ENCODE measurements at places on chromosomes 7 and 10.

GRCh38 chr10:77845451-77845850 is 81.1 kb downstream of the DLG5 start:
- DNase-seq: no peak

DNA sequence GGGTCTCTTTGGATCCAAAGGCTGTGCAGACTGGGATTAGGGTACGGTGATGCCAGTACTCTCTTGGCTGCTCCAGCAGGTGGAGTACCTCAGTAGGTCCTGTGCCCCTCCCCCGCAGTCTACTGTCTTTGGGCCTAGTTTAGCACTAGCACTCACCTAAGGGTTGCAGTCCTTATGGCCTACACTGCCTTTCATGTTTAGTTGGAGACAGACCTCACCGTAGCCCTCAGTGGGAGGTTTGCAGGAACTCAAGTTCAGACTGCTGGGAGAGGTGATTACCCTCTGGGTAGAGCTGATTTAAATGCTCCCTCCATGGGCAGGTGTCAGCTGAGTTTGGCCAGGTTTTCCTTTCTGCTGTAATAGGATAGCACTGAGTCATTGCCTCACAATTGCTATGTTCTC is 210.8 kb upstream of the TMEM196 start:
- no peak for DNase-seq

- DNase-seq: no peak
These were observed 286.2 kb downstream of the PLXNA4 start for GRCh38 chr7:132290021-132290420.

DNA sequence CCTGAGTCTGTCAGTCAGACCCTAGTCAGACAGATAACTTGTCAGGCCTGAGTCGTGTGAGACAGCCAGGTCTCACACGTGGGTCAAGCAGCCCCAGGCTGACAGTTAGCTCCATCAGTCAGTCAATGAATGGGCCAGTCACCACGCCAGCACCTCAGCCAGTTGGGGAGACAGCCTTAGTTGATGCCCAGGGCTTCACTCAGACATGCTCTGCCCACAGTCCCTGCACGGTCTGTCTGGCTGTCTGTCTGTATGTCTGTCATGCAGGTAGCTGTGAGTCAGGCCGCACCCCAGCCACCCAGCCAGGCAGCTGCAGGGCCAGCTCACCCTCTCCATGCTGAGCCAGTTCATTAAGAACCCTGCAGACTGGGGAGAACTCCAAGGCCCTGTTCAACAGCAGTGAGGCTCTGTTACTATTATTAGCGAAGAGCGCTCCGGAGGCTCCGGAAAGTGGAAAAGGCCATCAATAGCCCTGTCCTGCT is 141.1 kb upstream of the PCBD1 start:
- DNase-seq: no peak

GRCh38 chr10:113446739-113447138 is 106.1 kb upstream of the HABP2 start:
- no peak for DNase-seq

DNA sequence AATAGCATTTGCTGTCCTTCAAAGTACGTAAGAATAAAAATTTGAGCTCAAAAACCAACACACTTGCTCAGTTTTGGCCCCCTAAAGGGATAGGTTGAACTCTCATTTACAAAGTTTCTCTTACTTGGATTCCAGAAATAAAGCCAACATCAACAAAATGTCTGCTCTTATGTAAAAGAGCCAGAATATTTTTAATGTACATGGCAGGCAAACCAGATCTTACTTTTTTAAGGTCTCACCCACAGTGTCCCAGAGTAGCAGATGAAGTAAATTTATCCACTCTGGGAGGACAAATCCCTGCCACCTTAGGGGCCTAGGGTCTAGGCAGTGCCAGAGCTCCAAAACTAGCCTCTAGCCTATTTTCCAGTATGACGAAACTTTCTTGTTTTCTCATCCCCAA is 159.6 kb downstream of the SKAP2 start:
- DNase-seq: peak; percentile 54

GRCh38 chr7:75532639-75533038 is 40.5 kb downstream of the SPDYE5 start:
- no peak for DNase-seq

DNA sequence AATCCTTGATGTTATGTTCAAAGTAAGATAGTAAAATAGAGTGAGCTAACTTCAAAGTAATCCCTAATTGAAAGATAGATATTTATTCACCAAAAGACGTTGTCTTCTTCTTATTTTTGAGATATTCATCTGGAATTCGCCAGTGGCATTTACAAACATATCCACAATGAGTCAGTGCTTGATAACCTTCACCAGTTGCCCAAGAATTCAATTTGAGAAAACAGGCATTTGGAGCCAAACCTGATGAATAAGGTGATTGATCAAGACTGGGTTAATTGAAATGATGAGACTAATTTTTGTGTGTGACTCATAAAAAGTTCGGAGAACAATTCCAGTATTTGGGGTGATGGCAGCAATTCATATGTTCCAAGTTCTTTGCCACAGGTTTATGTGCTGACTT is 344.0 kb downstream of the ARL4A start:
- peak; percentile 54 for DNase-seq

- DNase-seq: peak; percentile 3
These were observed 54.8 kb downstream of the ASAH2B start for GRCh38 chr10:50794490-50794889.

DNA sequence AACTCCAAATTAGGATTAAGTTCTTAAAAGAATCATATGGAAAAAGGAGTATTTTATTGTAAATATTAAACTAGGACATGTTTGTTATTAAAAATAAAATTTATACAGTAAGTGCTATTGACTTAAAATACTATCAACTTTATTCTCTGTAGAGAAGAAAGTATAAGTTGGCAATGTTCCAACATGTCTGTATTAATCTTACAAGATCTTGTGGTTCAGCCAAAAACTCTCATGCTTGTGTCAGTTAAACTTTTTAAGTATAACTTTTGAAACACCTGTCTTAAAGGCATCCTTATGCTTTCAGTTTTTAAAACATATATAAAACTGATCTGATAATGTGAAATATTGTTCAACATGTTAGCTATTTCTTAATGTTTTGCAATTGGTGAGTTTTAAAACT is 160.7 kb downstream of the ZEB1 start:
- peak; percentile 5 for DNase-seq

- DNase-seq: no peak
These were observed 173.5 kb upstream of the SEMA3A start for GRCh38 chr7:84368122-84368521.

DNA sequence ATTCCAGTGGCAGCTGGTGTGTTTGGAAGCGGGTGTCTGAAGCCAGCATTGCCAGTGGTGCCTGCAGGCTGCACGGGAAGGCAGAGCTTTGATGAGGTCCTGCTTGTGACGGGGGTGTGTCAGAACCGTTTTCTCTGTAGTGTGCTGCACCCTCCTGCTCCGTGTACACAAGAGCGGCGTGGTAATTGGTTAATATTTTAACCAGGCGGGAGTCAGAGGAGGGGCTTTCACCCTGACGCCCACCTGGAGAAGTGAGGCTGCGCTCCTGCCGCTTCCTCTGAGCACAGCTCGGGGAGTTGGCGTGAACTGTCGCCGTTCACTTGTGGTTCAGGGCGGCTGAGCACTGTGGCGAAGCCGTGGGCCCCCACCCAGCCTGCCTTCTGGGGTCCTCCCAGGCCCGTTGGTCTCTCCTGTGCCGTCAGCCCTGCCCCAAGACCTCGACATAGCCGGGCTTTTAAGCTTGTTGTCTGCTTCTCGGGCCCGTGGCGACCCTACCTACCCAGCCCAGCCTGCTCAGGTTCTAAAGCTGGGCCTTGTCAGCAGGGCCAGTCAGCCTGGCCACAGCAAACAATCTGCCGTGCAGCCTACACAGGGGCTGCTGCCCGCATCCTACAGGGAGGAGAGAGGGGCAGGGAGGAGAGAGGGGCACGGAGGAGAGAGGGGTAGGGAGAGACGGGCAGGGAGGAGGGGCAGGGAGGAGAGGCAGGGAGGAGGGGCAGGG is 11.6 kb downstream of the NKX6-2 start:
- no peak for DNase-seq

DNA sequence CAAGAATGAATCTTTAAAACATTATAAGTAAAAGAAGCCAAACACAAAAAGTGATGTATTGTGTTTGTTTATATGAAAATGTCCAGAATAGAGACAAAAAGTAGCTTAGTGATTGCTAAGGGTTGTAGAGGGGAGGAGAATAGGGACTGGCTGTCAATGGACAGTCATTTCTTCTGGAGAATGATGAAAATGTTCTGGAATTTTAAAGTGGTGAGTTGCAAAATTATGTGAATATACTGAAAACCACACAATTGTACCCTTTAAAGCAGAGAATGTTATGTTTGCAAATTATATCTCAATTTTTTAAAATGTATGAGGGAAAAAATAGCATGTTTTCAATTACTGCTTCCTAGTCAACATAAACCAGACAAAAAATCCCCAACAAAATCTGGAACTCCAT is 174.2 kb downstream of the KMT2E start:
- no peak for DNase-seq

DNA sequence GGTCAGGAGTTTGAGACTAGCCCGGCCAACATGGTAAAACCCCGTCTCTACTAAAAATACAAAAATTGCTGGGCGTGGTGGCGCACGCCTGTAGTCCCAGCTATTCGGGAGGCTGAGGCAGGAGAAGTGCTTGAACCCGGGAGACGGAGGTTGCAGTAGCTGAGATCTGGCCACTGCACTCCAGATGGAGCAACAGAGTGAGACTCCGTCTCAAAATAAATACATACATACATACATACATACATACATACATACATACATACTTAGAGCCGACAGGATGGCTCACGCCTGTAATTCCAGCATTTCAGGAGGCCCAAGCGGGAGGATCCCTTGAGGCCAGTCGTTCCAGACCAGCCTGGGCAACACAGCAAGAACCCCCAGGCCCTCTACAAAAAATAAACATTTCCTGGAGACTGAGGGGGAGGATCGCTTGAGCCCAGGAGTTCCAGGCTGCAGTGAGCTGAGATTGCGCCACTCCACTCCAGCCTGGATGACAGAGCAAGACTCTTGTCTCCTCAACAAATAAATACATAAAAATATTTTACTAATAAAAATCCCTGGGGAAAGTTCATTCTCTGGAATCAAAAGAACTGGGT is 90.9 kb upstream of the TNRC18 start:
- peak; percentile 53 for DNase-seq

DNA sequence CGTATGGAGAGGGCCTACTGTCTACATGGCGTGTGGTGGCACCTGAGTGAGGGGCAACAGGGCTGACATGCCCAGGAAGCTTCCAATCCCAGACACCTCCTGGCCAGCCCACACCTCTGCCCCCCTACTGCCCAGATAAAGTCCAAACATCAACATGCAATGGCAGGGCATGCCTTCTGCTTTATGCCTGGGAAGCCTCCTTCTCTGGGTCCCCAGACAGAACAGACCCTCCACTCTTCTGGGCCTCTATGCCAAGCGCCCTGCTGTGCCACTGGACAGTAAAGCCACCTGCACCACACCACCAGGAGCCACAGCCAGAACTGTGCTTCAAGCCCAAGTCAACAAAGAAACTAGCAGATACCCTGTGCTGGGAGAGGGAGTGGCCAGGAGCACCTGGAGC is 12.5 kb downstream of the TMEM72 start:
- no peak for DNase-seq

DNA sequence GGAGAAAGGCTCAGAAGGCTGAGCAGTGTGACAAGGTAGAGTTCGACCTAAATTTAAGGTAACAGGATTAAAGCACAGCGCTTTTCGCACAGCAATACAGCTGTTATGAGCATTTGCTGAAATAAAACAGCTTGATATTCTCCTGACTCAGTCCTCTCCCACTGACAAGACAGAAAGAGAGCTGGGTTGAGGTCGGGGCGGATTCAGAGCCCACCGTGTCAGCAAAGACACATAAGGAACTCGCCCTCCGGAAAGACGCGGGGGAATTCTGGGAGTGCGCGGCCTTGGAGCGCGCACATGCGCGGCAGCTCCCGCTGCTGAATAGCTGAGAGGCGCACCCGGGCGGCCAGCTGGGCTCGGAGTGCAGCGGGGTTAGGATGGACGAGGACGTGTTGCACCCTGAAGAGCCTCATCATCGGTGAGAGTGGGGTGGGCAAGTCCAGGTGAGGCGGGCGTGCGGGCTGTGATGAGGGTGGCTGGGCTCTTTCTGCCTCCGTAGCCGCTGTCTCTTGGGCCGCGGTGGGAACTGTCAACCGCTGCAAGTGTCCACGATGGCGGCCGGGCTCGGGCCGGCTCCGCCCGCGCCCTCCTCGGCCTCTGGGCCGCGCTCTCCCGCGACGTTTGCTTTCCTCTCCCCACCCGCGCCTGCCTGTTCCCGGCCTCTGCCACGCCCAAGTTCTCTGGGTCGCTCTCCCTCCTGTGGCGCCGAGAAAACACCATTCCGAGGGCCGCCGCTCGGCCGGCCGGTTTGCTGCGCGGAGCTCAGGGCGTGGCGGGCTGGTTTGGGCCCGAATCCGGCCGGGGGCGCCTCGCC is 120.6 kb downstream of the LYZL1 start:
- DNase-seq: peak; percentile 52

DNA sequence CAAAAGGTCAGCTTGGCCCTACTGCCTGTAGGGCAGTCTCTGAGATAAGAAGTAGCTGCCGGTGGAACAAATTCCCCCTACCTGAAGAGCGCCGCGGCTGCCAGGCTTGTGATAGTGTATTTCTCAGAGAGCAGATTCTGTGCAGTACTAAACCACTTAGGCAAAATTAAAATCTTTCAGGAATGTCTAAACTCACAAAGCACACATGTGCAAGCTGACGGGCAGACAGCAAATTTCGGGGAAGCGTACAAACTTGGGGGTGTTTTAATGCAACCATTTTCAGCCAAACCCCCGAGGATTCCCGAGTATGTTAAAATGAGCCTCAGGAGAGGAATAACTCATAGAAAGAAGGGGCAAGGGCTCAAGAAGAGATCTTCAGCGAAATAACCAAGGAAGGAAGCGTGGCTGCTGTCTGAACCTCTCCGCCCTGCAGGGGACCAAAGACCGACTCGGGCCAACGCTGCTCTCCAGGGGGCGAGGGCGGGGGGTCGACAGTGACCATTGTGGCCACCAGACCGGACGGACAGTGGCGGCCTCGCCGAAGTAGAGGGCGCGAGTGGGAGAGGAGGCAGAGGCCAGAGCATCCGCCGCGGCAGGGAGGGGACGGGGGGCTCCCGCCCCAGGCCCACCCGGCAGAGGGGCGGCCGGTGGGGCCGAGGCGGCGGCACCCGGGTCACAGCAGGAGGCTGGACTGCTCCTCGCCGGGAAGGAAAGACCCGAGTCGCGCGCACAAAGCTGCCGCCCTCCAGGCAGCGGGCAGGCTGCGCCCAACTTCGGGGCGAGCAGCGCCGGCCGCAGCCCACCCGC is 819 bp downstream of the HYCC1 start:
- peak; percentile 45 for DNase-seq

DNA sequence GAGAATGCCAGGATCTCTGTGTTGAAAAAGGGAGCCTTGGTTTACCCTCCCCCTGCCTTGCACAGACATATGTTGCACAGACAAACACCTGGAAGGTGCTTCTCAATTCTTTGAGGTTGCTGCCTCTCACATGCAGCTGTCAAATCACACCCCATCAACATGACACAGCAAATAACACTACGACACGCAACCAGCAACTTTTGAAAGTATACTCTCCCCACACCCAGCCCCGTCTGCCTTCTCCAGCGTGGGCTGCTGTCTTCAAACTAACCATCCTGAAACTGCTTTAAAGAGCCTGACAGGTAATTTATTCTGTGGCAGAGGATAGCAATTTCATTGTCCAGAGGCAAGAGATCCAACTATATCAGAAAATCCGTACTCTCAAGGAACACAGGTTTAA is 136.1 kb downstream of the PLXNA4 start:
- no peak for DNase-seq

GRCh38 chr7:20064974-20065862 is 152.0 kb downstream of the MACC1 start:
- DNase-seq: no peak

GRCh38 chr7:94060752-94061151 is 56.6 kb upstream of the BET1 start:
- no peak for DNase-seq

GRCh38 chr7:16089801-16090200 is 331.5 kb downstream of the CRPPA start:
- DNase-seq: no peak

Measured in MCF 10A (cell line).